Stimulated activated CD4-positive, alpha-beta T cell treated with anti-CD3 and anti-CD28 coated beads, TNF-alpha, amount 100 ng/mL, for 24 hours (primary cell): ENCODE measurements at places on chromosomes 3 and 15.

DNA sequence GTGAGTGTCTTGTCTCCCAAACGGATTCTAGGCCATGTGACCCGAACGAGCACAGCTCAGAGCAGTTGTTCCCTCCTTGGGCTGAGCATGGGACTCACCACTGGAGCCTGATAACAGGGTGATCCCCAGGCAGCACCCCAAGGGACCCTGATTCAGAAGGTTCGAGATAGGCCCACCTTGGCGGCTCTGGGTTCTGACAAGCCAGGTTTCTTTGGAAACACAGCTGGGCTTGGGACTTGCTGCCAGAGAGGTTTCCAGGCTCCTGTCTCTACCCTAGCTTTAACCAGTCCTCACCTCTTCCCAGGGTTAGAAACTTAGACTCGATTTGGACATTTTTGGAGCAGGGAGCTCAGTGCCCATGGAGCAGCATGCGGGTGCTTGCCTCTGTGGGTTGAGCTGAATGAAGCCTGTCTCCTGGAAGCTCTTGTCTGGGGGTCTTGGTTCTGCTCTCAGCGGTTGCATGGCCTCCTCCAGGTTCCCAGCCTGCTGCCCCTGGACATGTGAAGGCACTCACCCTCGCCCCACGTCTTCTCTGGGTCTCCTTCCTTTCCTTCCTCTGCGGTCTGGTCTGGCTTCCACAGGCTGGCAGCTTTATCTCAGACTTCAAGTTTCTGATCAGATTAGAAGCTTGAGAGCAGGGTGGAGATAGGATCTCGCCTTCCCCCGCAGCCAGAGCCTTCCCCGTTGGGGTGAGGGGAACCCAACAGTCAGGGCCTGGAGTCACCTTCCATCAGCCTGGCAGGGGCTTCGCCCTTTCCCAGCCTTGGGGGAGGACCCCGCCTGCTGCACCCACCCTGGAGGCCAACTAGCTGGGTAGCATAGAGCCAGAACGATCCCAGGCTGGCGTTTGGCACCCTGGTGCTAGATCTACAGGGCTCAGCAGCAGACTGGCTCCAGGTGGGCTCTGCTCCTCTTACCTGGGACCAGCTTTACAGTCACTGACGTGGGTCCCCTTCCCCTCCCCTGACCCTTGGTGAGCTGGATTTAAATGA lies 21.0 kb downstream of the PAQR5 start:
- DNase-seq, result no peak

DNA sequence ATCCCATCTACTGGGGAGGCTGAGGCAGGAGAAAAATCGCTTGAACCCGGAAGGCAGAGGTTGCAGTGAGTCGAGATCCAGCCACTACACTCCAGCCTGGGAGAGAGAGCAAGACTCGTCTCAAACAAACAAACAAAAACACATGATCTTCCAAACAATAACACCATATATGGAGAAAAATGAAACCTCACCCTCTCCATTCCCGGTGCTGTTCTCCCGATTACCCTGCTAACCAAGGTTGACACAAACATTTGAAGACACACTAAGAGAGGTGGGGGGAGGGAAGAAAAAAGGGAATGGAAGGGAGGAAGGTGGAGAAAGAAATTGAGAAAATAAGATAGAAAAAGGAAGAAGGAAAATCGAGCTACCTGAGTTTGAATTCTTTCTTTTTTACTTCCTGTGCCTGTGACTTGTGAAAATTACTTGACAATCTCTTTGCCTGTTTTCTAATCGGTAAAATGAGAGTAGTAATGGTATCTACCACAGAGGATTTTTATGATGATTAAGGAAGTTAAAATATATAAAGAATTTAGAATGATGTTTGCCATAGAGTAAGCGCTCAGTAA lies 1.1 kb upstream of the PLSCR2 start:
- DNase-seq, result no peak

DNA sequence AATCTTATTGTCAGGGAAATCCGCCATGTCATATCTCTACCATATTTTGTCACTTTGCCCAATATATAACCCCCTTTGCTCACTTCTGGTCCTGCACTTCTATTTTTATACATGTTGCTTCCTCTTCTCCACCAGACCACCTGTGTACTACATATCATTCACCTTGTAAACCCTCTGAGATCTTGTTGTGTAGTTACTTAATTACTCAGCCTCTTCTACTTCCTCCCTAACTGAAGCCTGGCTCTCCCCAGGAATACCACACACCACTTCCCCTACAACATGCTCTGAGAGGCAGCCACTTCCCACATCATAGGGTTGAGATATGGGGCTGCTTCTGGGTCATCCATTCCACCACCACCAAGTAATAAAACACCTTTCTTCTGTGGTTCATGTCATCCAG lies 10.0 kb downstream of the HEXA start:
- DNase-seq, result no peak

DNA sequence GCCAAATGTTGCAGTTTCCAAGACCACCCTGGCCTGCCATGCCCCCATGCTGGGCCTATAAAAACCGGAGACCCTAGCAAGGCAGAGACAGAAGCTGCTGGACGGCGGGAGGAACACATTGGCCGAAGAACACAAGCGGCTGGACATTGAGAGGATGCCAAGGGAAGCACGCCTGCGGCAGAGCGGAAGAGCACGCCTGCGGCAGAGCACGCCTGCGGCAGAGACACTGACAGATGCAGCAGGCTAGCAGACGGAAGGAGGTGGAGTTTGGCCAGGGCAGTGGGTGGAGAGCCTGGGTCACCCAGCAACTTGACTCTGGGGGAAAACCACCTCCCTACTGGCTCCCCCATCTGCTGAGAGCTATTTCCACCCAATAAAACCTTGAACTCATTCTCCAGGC lies 322.3 kb upstream of the TBL1XR1 start:
- no peak for DNase-seq

DNA sequence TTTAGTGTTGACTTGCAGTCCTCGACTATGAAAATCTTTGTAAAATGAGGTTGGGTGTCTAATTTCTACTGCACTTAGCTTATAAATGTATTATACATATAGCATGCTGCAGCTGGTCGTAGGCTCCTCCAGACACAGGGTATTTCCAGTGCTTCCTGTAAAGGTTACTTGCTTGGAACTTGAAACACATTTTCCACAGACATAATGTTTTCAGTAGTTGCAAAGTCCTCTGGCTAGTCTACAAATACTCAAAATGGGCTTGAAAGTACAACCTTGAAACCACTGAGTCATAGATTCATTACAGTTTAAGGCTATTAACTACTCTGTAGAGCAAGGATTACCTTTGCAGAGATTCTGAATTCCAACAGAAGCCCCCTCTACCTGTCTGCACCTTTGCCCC lies 464.1 kb downstream of the RAP2B start:
- DNase-seq, result no peak

- no peak for DNase-seq
These were observed 316.6 kb upstream of the TGFBR2 start for GRCh38 chr3:30289766-30290165.

DNA sequence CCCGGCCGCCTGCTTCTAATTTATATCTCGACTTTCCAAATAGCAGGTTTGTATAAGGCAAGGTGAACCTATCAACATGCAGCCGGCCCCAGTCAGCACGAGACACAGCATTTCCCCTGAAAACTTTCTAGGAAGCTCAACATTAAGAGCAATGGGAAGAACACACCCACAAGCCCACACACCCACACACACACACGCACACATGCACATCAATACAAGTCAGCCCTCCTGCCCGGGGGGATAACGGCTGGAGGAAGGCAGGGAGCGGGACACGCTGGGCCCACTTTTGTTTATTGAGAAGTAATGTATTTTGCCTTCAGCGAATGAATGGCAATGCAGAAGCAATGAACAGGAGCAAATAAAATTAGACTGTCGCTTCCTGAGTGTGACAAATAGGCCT lies 83.5 kb downstream of the PCSK6 start:
- no peak for DNase-seq

DNA sequence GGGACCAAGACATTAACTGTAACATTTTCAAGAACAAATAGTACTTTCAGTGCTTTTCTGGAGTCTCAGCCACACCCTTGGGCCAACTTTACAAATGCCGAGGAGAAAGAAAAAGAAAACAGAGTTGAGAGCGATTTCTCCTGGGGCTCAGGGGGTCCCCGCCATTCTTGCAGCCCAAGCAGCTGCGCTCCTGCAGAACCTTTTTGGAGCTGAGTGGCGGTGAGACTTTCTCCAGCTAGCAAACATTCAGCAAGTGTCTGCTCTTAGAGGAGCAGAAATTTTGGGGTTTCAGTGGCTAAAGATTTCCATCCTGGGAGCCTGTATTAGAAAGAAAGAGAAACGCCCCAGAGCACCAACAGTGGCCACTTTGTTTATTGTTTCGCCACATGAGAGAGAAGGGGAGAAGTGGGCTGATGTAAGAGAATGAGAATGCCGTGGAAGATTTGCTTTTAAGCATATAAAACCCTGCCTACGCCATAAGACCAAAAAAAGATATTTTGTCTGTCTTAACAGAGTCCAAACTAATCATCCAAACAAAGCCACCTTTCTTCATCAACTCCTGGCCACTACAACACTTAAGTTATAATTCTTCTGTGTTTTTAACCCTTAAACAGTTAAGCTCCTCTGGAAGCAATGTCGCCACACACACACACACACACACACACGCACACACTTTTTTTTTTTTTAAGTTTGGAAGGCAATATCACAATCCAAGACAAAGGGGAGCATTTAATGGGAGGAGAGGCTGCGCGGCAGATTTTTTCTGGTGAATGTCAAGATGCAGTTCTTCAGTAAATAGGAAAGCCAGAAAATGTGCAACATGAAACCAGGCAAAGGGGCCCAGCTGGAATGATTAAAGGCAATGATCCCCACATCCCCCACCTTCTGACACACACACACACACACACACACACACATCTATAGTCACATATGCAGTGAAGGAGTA lies 19.2 kb downstream of the EID1 start:
- no peak for DNase-seq

- no peak for DNase-seq
These were observed 83.9 kb upstream of the DCBLD2 start for GRCh38 chr3:98985431-98985830.
